ENCODE measurements at places on chromosomes 16 and 17.

- peak; percentile 62 for DNase-seq
These were observed at the start of gene HOXB7 for GRCh38 chr17:48610282-48611211. Gene HOXB7, minus strand, starts transcription at chr17:48611017. Its CDS starts 99 bp downstream, at chr17:48610918.

GRCh38 chr17:53527473-53527872 is 295.3 kb upstream of the KIF2B start:
- no peak for DNase-seq

- DNase-seq: no peak
These were observed 22.6 kb downstream of the PRDM7 start for GRCh38 chr16:90054554-90054953.

DNA sequence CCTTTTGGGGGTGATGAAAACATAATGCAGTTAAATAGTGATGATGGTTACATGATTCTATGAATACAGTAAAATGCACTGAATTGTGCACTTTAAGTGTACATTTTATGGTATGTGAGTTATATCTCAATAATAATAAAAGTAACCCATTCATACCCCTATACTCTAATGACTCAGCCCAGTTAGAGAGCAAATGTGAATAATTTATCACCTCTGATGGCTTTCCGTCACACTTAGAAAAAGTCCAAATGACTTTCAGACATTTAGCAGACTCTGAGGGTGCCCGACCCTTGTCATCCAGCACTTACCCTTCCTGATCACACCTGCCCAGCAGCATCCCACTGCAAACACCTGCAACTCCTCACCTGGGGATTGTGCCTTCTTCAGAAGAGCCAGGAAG is 148.1 kb upstream of the MAF start:
- DNase-seq: no peak

GRCh38 chr17:40097931-40098845 is 2.2 kb downstream of the NR1D1 start:
- DNase-seq: no peak

Data from IMR-90 (cell line).